Lower lobe of right lung (tissue), 2 donors: ENCODE measurements at places on chromosomes 6 and 20. TPM values are rescaled to one million over a fixed set of nuclear protein-coding genes. Genes with fewer than 3 reads are reported as not detected.

- no peaks in the 10 kb centered on the region for H3K27me3 ChIP-seq
- no peak overlapping the region for H3K27ac ChIP-seq
- DNase-seq, result no peak
- no peaks in the 10 kb centered on the region for H3K36me3 ChIP-seq
- no peaks in the 10 kb centered on the region for H3K4me1 ChIP-seq
- H3K4me3 ChIP-seq, result no peak overlapping the region
Observed at GRCh38 chr6:161694995-161695394, 421.1 kb upstream of the AGPAT4 start.

DNA sequence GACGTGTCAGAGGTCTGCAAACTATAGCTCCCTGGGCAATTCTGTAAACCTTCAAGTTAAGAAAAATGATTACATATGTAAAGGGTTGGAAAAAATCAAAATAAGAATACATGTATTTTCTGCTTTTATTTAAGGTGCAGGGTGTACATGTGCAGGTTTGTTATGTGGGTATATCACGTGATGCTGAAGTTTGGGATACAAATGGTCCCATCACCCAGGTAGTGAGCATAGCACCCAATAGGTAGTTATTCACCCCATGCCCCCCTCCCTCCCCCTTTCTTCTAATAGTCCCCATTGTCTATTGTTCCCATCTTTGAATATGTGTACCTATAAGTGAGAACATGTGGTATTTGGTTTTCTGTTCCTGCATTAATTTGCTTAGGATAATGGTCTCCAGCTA is 51.1 kb upstream of the GCM1 start:
- H3K27me3 ChIP-seq, result no peaks in the 10 kb centered on the region
- no peaks in the 10 kb centered on the region for H3K36me3 ChIP-seq
- no peak overlapping the region for H3K4me3 ChIP-seq
- DNase-seq, result no peak

- H3K4me3 ChIP-seq, result no peak overlapping the region
- H3K27me3 ChIP-seq, result no peaks in the 10 kb centered on the region
- H3K4me1 ChIP-seq, result no peaks in the 10 kb centered on the region
Observed at GRCh38 chr6:23537828-23538227, 588.2 kb upstream of the NRSN1 start.

The TFAP2A gene
- 0.47 TPM for total RNA-seq

The TGM2 gene
- total RNA-seq, result 362 TPM

The RNF8 gene
- 13.1 TPM for total RNA-seq
